Globus pallidus (tissue), 1 donor: ENCODE measurements at places on chromosomes 7 and 10.

DNA sequence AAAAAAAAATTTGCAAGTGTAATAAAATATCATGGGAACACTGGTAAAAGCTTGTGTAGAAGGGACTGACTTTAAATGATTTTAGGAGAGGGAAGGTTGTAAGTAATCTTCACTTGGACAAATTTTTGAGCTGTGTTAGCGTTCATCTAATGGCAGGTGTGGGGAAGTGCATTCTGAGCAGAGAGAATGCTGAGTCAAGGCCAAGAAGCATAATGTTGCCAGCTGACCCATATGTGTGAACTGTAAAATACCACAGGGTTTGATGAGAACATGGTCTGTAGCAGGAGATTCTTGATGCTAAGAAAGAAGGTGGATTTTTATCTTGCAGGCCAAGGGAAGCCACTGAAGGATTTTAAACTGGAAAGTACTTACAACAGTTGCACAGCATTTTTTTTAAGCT is 98.2 kb upstream of the ZNF32 start:
- no peak for DNase-seq

GRCh38 chr7:138032770-138033169 is 30.9 kb upstream of the CREB3L2 start:
- DNase-seq = no peak

GRCh38 chr10:119657725-119658124 is 6.5 kb downstream of the BAG3 start:
- peak; percentile 73 for DNase-seq

DNA sequence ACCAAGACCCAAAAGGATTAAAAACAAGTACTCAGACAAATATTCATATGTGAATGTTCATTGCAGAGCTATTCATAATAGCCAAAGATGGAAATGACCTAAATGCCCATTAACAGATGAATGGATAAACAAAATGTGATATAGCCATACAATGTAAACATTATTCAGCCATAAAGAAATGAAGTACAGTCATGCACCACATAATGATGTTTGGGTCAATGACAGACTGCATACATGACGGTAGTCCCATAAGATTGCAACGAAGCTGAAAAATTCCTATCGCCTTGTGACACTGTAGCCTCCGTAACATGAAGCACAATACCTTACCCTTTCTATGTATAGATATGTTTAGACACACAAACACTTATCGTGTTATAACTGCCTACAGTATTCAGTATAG is 97.9 kb downstream of the ABLIM1 start:
- no peak for DNase-seq

DNA sequence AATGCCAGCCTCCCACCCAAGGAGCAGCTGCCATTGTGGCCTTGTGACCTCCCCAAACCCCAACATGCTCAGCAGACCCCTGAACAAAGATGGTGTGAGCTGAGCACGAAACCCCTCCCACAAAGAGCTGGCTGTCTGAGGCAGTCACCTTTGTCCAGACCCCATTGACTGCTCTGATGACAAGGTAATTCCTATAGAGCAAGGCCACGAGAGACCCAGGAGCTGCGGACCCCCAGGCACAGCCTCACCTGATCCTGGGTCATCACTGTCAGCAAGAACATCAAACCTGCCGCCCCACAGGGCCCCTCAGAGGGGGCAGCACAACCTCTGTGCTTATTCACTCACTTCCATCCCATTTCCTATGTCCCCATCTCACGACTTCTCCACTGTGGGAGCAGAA is 102.6 kb downstream of the CPXM2 start:
- DNase-seq = no peak

DNA sequence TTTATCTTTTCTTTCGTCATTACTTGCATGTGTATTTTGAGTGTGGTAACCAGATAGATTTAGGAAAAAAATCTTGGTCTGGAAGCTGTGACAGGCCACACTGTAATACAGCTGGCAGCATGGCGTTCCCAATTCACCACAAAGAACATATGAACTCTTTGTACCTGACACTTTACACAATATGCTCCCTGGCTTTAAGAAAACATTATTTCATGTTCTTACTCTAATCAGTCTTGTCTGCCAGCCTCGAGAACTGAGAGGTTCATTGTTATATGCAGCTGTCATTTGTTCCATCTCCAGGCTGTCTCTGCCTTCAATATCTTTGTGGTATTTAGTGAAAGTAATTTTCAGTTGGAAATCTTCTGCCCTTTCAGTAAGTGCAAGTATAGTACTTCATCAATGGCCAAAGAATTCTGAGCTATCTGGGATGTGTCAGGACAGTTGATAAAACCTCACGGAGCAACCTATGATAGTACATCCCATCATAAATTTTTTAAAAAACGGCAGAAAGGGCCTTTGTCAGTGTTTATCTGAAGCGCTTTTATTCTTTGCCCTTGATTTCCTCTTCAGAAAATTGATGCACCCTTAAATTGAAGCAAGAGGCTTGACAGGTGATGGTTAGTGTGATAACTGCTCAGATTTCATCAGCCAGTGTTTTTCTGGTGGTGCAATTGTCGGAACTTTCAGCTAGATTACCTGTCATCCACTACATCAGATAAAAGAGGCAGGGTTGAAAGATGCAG is 146.3 kb upstream of the SP8 start:
- no peak for DNase-seq

DNA sequence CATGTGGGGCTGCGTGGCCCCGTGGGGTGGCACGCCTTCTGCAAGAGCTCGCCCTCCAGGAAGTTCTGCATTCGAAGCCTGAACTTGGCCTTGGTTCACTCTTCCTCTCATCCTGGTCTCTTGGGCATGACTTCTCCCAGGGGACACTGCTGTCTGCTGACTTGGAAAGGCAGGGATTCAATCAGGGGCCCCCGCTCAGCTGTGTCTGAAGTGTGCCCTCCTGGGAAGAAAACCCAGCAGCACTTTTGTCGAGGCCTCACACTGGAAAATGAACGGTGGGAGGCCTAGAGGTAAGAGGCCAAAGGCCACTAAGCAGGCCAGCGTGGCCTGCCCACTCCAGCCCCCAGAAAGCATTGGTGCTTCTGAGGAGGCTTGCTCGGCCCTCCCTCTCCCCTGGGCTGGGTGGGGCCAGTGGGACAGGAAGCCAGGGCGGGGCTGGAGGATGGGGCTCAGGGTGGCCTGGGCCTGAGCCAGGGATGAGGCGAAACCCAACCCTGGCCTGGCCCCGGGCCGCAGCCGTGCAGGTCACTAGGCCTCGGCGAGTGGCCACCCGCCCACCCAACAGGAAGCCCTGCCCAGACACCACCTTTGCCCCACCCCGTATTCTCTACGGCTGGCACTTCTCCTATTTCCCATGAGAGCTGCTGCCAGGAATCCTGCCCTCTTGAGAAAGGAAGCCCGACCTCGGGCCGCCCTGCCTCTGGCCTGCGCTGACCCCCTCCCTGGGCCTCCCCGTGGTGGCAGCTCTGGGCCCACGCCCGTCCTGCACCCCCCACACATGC is 81.1 kb downstream of the ZMIZ1 start:
- DNase-seq = no peak

GRCh38 chr7:91434836-91435235 is 170.6 kb downstream of the FZD1 start:
- DNase-seq = no peak

DNA sequence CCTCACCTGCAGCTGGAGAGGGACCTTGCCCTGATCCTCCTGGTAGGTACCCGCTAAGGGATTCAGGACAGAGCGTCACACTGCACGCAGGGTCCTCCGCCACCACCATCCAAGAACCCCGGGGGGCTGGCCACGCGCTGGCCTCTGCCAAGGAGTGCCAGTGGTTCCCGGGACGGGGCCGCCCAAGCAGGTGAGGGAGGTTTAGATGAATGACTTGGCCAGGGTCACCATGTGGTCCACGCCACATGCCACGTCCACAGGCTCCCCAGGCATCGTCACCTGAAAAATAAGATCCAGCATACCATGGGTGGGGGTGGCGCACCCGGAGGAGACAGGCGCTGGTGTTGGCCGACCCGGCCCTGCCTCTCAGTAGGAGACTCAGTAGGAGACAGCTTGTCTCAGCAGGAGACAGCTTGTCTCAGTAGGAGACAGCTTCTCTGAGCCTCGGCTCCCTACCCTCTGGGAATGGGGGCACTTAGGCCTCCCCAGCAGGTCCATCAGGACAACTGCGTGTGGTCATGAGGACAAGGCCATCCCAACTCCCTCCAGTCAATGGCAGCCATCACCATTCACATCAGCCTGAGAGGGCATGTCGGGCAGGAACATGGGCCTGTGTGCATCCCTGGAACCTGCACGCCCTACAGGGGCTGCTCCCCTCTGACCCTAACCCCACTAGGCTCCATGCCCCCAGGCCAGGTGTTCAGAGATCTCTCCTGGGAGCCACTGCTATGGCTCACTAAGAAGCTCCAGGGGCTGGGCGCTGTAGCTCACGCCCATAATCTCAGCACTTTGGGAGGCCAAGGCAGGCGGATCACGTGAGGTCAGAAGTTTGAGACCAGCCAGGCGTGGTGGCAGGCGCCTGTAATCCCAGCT is 30.5 kb downstream of the RCC1L start:
- DNase-seq = no peak

GRCh38 chr7:157805713-157806112 is 468.9 kb downstream of the DNAJB6 start:
- DNase-seq = no peak

DNA sequence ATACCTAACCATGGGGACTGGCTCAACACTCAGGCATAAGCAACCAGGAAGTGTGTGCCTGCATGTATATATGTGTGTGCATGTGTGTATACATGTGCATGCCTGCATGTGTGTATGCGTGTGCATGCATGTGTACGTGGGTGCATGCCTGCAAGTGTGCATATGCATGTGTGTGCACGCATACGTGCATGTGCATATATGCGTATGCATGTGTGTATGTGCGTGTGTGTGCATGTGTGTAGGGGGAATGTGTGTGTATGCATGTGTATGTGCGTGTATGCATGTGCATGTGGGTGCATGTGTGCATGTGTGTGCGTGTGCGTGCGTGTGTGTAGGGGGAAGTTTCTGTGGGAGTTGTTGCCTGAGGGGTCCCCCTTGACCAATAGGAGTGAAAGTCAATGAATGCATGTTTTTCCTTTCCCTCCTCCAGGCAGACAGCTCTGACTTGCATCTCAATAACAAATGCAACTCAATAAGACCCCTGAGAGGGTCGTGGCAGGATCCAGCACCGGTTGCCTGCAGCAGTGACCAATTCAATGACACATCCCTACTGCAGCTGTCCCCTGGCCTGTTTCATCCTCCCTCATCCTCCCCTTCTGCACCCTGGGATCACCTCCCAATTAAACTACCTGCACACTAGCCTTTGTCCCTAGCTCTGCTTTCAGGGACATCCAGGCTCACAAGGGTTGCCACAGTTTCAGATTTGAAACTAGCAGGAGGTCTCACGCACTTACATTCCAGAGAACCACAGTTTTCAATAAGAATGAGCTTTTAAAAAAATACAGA is 27.0 kb upstream of the FZD8 start:
- no peak for DNase-seq

DNA sequence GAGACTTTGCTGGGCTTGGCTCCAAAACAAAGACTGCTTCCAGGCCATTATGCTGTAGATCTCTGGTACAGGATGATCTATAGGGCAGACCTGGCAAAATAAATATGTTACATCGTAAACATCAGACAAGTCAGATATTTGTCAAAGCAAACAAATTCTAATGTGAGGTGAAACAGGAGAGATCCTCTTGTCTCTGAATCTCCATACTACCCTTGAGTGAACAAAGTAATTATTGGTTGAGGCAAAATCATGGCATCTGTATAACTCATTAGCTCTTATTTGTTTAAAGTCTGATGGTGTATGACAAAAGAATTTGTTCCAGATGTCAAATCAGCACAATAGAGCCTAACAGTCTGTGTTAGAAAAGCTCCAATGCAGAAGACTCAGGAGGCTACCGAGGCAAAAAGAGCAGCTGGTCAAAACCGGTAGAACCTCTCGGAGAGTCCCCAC is 1291.5 kb downstream of the TYW1 start:
- no peak for DNase-seq

DNA sequence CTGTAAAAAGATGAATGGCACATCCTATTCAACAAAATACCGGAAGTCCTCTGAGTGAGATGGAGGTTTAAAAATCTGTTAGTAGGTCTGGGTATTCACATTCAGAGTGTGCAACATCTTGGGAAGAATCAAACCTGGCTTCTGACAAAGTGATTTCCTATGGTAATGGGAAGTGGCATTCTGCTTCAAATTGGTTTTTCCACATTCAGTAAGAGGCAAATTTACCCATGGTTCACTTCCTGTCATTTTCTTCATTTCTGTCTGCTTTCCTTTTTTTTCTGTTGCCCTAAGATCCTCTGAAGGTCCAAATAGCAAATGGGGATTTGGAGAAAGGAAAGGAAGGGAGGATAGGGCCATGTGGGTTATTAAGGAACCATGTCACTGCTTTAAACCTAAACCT is 218.3 kb downstream of the DOCK4 start:
- no peak for DNase-seq

- DNase-seq = no peak
These were observed 32.7 kb downstream of the KCNMA1 start for GRCh38 chr10:77604941-77605351.

DNA sequence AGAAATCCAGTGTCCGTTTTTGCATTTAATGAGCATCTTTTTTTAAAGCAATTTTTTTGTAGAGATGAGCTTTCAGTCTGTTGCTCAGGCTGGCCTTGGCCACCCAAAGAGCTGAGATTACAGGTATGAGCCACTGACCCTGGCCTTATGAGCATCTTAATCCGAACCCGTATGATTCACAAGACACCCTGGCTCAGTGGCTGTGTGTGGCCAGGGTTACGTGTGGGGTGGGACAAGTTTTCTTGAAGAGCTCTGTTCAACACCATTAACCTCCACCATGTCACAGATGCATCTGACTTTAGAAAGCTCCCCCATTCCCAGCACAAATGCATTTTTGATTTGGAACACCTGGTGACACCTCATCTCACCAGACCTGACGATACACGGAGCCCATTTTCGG is 166.5 kb upstream of the PITRM1 start:
- DNase-seq = no peak

DNA sequence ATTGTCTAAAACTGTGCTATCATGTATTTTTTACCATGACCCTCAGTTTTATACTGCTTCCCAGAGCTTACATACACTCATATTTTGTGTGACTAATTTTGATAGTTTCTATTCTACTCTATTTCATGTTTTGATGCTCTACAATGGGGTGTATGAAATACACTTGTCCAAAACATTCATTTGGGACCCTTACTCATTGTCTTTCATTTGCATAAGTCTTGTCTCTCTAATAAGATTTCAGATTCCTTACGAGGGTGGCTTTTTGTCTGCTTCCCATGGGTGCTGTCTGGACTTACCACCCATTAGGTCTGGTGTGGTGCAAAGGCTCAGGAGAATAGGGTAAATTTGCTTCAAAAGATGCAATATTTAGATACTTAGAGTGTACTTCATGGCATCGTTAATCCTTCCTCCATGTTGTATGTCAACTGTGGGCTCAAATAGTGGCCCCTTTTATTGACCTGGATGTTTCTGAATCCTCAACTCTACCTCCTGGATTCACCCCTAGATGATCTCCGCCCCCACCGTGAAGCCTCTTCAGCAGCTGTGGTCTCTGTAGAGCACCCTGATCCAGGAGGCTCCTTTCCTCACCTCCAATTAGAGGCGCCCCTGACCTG is 3.6 kb upstream of the GIMAP5 start:
- DNase-seq = no peak
